ENCODE measurements at places on chromosomes 5 and 9.

- DNase-seq = no peak
These were observed 5.1 kb downstream of the EEIG1 start for GRCh38 chr9:127975376-127976315.

GRCh38 chr9:19375538-19375937 is 4.5 kb downstream of the RPS6 start:
- no peak for DNase-seq

GRCh38 chr9:136685790-136686533 is 1.3 kb downstream of the AGPAT2 start:
- DNase-seq = no peak

GRCh38 chr5:123647066-123647465 is 135.1 kb downstream of the CSNK1G3 start:
- no peak for DNase-seq

DNA sequence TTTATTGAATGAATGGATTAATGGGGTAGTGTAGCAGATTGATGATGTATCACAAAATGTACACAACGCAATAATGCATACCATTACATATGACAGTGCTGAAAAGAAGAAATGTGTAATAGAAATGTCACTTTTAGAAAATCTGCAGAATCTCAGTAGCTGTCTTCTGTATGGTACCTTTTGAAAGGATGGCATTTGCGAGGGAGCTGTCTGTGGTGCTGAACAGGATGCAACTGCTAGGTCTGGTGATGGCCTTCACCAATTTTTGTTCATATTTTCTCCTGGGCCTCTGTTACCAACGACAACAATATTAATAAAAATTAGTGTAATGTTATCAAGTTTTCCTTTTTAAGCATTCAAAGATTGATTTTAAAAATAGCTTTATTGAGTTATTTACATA is 36.2 kb upstream of the OTULIN start:
- DNase-seq = peak; percentile 62

DNA sequence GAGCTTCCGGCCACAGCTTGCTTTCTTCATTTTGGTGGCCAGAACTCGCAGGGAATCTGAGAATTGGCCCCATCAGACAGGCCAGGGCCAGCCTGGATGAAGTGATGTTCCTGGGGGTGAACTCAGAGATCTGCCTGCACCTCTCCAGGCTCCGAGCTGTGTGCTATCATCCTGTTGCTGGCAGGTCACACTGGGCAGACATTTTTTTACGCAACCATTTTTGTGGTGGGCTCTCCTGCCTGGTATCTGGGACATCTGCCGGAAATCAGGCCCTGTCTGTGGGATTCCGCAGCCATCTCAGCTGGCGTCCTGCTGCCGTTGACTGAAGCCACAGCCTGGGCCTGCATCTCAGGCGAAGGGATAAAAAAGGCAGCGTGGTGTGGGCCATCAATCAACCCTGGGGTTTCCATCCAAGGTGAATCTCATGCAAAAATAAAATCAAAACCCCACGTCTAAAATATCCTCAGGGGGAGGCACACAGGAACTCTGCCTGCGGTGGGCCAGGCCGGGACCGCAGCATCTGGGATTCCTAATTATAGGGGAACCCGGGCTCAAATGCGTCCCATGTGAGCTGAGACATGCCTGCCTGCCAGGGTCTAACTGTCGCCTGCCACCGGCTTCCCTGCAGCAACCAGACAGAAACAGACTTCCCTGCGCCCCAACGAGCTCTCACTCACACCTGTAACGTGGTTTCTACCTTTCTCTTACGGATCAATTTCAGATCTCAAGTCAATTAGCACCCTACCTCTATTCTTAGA is 174.3 kb downstream of the SYK start:
- DNase-seq = no peak

DNA sequence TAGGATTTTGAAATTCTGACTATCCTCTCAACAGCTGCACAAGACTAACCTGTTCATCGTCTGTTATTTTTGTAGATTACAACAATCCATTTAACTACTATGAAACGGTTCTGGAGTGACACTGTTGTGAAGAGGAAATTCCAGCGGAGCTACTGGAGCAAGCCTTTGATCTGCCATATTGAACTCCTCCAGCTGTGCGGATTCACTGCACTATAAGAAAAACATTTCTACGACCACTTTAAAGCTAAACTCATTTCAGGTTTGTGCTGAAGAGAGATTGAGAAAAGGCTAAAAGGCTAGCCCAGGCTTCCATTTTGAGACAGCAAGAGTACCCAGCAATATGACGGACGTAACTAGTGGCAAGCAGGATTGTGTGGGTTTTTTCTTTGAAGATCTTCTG is 104.9 kb upstream of the ANKH start:
- DNase-seq = peak; percentile 9

DNA sequence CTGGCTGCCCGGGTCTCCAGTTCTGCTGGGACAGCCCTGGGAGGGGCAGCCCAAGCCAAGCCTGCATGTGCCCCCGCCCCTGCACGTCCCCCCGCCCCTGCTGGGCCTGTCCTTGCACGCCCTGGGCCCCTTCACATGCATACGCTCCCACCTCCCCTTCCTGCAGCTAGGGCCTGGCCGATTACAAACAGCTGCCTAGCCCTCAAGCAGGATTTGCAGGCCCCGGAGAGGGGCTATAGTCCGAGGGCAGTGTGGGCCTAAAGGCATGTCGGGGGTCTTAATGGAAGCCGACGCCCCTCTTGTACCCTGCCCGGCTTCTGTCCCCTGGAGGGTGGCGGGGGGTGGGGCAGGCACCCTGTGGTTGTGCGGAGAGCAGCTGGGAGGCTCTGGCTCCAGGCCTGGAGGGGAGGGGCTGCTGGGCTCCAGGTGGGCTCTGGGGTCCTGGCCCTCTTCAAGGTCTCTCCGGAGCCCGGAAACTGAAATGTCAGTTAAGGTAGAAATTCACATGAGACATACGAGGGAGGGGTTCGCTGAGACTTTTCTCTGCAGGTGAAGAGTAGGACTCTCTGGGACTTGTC is 16.9 kb downstream of the COL5A1 start:
- no peak for DNase-seq

- no peak for DNase-seq
These were observed 10.9 kb upstream of the NDFIP1 start for GRCh38 chr5:142097681-142098080.

GRCh38 chr5:16534280-16534679 is 68.7 kb upstream of the ZNF622 start:
- DNase-seq = no peak

GRCh38 chr9:98573749-98574278 is 134.9 kb downstream of the GABBR2 start:
- no peak for DNase-seq

- DNase-seq = no peak
These were observed 18.8 kb upstream of the OR2S2 start for GRCh38 chr9:35976726-35977125.

DNA sequence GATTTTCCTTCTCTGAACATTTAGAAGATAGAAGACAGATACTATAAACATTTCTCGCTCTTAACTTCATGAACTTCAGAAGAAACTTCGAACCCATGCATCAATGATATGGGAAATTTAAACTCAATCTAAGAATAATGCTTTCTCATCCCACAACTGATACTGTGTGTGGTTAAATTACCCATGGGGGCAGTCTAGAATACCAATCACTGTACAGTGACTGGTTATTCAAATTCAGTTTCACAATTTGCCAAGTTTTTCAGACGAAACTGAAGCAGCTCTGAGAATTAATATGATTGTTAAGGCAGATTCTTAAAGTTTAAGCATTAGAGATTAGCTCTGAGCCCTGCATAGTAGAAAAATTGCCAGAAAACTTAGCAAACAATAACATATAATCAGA is 431.0 kb downstream of the SH3GL2 start:
- no peak for DNase-seq

DNA sequence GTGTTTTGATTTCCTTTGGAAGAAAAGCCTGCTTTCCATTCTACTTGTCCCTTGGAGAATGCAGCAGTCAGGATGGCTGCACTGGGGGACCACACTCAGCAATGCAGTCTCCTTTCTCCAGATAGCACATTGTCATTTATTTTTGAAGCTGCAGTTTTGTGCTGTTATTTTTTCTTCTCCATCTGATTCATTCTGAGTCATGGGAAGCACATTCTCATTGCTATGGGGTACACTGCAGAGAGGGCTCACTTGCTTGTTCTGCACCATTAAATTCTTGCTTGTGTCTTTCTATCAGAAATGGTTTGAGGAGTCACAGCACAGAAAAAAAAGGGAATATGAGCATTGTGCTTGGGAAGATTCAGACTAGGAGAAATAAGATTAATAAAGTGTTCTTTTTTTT is 39.7 kb upstream of the POC5 start:
- no peak for DNase-seq

- no peak for DNase-seq
These were observed 14.3 kb upstream of the SNCAIP start for GRCh38 chr5:122297587-122298298.

DNA sequence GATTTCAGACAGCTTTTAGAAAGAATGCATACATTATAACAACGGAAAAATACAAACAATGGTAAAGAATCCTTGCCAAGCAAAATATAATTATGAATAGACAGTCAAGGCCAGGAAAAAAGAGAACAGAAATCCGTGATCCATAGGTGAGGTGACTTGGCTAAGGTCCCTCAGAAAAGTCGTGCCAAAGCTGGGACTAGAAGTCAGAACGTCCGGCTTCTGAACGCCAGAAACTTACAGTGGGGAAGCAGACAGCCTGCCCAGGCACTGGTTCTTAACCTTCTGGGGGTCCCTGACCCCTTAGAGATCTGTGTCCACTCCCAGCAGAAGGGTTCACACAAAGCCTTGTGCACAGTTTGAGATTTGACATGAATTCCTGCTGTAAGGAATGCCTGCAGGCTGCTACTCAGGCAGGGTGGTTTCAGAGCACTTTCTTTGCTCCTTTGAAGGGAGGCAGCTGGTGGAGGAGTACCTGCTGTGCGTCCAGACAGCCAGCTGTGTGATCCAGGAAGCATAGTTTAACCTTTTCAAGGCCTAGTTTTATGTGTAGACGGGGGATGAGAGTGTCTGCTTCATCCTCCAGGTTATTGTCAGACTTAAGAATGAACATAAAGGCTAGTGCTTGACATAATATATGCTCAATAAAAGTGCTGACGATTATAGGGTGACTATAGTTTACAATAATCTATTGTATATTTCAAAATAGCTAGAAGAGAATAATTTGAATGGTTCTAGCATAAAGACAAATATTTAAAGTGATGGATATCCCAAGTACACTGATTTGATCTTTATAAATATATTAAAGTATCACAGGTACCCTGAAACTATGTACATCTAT is 852 bp downstream of the ARHGEF37 start:
- no peak for DNase-seq

GRCh38 chr5:179417016-179417415 is 71.8 kb upstream of the ADAMTS2 start:
- no peak for DNase-seq

GRCh38 chr9:81594415-81594814 is 94.9 kb downstream of the TLE1 start:
- DNase-seq = no peak

- no peak for DNase-seq
These were observed at the start of gene PHF24 for GRCh38 chr9:34957492-34958410. Gene PHF24 (plus strand): TSS chr9:34958285. CDS start chr9:34971299, 13,014 bp downstream.

GRCh38 chr9:127244609-127245601 is 19.7 kb upstream of the GARNL3 start:
- peak; percentile 92 for DNase-seq

- no peak for DNase-seq
These were observed 58.2 kb downstream of the EHMT1 start for GRCh38 chr9:137676998-137677397.

DNA sequence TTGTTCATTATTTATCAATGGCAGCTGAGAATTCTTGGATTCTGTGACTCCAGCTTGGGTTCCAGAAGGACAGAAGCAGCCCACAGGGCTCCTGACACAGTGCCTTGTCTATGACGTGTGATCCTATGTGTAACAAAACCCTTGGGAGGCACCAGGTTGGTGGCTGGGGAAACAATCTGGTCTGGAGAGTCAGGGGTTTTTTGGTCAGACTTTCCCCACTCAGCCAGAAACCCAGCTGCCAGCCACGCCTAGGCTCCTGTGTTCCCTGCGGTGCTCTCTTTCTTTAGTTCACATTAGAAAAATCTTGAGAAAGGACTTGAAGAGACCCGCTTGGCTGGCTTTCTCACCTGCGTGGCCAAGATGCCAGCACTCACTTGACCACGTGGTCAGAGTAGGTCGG is 15.5 kb upstream of the ZBED3 start:
- no peak for DNase-seq

DNA sequence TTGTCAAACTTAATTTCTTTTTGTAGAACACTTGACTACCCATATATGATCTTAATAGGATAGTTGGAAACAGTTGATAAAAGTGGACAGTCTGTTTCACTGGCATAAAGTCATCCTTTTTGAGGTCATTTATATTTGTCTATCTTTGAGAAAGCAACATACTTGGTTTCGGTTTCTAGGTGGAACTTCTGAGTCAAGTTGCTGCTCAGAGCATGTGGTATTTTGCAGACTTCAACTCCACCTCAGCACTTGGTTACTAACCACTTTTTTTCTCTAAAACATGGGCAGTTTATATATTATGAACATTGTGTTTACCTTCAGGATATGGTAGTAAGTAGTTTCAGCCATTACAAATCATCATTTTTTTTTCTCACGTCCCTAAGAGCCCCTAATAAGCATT is 1749.0 kb upstream of the C9orf72 start:
- DNase-seq = no peak

DNA sequence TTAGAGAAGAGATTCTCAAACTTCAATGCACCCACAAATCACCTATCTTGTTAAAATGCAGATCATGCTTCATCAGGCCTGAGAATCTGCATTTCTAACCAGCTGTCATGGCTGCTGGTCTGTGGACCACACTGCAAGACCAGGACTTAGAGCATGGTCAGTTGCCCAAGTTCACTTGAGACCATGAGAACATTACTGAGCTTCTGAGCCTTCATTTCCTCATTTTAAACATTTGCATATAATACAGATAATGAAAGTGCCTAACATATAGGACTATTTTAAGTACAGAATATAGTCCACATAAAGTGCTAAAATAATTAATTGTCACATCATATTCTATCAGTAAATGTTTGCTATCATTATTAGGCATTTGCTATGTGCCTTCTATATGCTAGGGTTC is 260.8 kb upstream of the TNC start:
- DNase-seq = no peak

GRCh38 chr5:163645421-163646416 is 140.3 kb downstream of the MAT2B start:
- no peak for DNase-seq

- no peak for DNase-seq
These were observed 340.9 kb upstream of the KLF4 start for GRCh38 chr9:107830479-107830878.

DNA sequence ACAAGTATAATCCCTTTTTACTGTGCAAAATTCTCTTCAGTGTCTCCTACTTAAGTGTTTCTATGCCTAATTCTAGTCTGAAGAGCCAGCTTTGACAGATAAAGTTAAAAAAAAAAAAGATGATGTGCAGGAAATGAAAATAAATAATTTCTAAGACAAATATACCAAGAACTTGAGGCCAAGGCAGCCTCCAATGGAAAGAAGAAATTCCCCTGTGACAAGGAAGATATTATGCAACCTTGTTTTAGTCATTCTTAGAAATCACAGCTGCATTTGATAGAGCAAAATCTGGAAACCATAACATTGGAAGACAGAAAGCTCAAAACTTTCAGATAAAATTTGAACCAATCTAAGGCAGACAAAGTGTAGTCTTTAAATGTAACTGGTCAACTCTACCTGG is 375.9 kb upstream of the TLE4 start:
- DNase-seq = no peak
